Omental fat pad (tissue), 4 donors: ENCODE measurements at places on chromosomes 4 and X.

GRCh38 chr4:109511414-109511813 lies 48.6 kb upstream of the MCUB start:
- DNase-seq, result no peak

GRCh38 chr4:30757357-30757756 lies 37.2 kb downstream of the PCDH7 start:
- no peak for DNase-seq

DNA sequence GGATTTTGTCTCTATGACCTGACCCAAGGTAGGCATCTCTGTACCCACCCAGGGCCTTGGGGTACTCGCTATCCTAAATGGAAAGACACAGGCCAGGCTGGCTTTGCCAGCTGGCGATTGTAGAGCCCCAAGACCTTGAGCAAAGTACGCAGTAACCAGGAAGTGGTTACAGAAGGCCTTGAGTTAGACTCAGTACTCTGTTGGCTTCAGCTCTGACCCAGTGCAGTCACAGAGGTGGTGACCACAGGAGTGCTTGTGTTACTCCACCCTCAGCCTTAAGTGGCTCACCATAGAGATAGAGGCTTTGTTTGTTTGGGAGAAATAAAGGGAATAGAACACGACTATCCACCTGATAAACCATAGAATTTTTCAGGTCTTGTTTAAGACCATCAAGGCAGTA lies 880.5 kb upstream of the POU3F4 start:
- no peak for DNase-seq

DNA sequence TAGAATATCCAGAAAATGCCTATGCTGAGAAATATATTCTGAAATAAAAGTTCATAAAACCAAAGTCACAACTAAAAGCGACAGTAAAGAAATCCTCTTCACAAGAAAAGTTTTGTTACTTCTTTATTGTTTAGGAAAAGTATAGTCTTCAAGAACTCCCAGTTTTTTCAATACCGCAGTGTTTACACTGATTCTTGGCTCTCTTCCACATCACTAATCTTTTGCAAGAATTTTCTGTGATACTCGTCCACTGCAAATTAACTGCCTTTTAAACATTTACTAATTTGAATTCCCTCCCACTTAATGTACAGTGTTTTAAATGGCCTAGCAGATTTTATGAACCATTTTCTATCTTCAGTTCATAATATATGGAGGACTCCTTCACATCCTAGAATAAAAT lies 65.1 kb downstream of the HPGDS start:
- no peak for DNase-seq

- no peak for DNase-seq
Measured at GRCh38 chr4:106365613-106366012, 3.0 kb downstream of the GIMD1 start.

- DNase-seq, result no peak
Measured at GRCh38 chr4:183183906-183184535, 85.0 kb downstream of the WWC2 start.

DNA sequence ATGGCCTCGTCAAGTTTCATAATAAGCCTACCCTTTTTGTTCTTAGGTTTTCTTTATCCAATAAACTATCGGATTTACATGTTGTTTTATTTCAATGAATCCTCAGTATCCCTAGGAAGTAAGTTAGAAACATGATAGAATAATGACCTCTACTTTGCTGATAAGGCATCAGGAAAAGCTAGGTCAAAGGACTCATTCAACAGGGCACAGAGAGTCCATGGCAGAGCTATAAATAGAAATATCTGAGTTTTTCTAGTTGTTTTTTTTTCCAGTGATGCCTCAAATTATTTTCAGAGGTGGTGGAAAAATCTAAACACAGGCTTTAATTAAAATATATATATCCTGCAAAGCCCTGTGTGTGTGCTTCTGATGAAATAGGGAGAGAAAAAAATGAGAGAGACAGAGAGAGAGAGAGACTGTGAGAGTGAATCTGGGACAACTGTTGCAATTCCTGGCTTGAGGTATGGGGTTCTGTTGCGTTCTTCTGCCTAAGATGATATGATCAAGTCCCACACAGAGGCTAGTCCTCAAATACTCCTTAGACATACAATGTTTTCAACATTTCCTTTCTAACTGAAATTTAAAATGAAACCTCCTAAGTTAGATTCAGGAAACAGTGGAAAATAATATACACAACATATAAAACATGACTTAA lies 139.9 kb downstream of the HDX start:
- DNase-seq, result no peak

- no peak for DNase-seq
Measured at GRCh38 chrX:136250191-136251040, 784 bp downstream of the MAP7D3 start.

GRCh38 chr4:63580796-63581475 lies 828.3 kb downstream of the TECRL start:
- DNase-seq, result no peak

- DNase-seq, result no peak
Measured at GRCh38 chr4:109977854-109978501, 65.3 kb downstream of the EGF start.

GRCh38 chr4:102321260-102321995 lies 23.9 kb downstream of the SLC39A8 start:
- DNase-seq, result no peak

GRCh38 chrX:75229774-75230173 lies 44.1 kb upstream of the UPRT start:
- no peak for DNase-seq

DNA sequence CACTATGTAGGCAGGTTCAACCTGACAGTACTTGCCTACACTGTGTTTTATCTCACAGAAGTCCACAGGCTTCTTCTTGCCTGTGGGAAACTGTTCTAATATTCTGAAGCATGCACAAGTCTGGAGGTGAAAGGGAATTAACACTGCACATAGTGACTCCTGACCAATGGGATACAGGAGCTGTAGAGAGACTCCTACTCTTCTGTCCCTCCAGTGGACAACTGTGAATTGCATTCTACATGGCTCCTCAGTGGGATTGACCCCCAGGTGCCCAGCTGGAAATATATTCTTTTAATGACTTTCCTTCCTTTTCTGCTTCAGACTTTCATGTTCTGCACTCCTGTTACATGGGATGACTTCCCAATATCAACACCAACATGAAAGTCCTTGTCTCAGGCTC lies 8.2 kb upstream of the YIPF6 start:
- DNase-seq, result no peak

DNA sequence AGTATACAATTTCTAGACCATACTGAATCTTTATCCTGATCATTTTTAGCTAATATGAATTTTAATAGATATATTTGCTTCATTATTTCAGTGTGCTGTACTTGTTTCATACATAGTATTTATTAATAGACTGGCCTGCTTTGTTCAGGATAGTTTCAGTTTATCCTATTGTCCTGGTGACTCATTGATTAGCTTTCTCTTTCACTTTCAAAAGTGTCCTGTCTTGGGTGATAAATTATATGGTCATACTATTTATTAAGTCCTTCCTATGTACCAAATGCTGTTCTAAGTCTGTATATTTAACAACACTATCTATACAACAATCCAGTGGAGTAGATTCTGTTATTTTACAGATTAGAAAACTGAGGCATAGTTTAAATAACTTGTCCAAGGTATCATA lies 153.8 kb upstream of the RAPGEF2 start:
- no peak for DNase-seq

GRCh38 chr4:73205482-73205881 lies 53.1 kb downstream of the ANKRD17 start:
- DNase-seq, result no peak
